ENCODE measurements at places on chromosomes 13 and 19.

GRCh38 chr13:114068656-114069318, 63.6 kb downstream of the RASA3 start:
- peak; percentile 90 for DNase-seq

GRCh38 chr13:29165840-29166239, 345.7 kb downstream of the MTUS2 start:
- DNase-seq = peak; percentile 25

DNA sequence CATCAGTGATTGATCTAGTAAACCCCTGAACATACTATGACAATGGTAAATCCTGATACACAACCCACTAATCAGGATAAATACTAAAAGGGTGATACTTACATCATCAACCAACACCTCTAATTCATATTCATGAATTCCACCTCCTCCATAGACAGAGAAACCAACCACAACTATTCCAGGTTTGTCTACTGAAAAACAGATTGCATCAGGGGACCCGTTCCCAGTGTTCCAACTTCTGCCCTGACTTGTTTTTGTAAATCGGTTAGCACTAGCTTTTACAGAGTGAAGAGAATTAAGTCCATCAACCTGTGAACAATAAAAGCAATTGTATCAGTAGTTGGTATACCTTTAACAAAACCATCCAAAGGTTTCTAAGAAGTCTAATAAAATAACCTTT, 149.2 kb downstream of the MYCBP2 start:
- no peak for DNase-seq

DNA sequence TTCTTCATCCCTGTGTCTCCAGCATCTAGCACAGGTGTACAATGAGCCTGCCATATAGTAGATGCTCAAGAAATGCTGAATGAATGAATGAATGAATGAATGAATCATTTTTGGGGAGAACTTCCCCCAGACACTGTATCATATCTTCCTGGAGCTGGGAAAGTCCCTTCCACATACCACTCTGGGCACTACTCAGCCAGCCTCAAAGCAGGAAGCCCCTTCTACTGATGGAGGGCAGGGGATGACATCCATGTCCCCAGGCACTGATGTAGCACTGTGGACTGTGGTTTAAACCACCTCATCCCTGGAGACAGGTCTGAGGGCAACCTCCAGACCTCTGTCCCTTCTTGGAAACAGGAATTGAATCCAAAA, 4.8 kb downstream of the GNA15 start:
- no peak for DNase-seq

- no peak for DNase-seq
Observed at GRCh38 chr13:102276404-102276803, 125.4 kb downstream of the FGF14 start.

DNA sequence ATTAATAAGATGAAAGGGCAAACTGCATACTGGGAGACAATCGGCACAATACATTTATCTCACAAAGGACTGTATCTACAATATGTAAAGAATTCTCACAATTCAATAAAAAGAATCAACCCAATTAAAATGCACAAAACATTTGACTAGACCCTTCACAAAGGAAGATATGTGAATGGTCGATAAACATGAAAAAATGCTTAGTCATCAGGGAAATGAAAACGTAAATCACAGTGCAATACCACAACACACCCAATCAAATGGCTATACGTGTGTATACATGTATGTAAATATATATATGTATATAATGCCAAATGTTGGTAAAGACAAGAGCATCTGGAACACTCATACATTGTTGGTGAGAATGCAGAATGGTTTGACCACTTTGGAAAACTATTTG, 21.9 kb upstream of the RFC3 start:
- no peak for DNase-seq

- peak; percentile 9 for DNase-seq
Observed at GRCh38 chr19:294946-295686, 3.9 kb upstream of the PLPP2 start.

- peak; percentile 71 for DNase-seq
Observed at GRCh38 chr19:48967346-48968178, 2.5 kb downstream of the FTL start.

DNA sequence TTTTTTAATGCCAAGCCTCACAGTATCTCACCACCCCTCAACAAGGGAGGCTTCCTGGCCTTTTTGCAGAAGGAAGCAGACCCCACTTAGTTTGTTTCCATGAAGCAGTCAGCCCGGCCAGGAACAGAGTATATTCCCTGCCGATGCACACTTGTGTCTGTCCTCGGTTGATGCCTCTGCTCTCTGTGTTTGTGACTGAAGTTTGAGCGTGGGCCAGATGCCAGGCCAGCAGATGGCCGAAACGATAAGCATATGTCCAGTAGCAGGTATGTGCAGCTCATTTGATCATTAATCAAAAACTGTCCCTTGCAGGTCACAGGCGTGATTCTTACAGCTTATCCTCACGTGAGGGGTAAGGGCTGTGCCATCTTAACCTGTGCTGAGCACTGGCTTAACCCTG, 144.0 kb downstream of the IRS2 start:
- DNase-seq = no peak

DNA sequence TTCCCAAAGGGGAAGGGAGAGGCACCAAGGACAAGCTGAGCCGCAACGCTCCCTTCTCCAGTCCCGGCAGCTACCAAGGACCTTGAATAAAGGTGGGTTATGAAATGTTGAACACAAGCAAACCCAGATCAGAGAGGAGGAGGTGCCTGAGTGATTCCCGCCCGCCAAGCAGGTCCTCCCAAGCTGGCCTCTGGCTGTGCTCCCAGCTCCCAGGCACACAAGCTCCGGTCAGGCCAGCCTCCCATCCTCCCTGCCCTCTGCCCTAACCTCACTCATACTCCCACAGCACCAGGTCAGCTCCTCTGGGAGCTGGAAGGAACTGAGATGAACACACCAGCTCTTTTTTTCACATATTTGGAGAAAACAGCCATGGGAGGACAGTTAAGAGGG, 3.7 kb downstream of the NAPA start:
- DNase-seq = no peak

- no peak for DNase-seq
Observed at GRCh38 chr19:42261763-42262162, 6.8 kb upstream of the ERF start.

DNA sequence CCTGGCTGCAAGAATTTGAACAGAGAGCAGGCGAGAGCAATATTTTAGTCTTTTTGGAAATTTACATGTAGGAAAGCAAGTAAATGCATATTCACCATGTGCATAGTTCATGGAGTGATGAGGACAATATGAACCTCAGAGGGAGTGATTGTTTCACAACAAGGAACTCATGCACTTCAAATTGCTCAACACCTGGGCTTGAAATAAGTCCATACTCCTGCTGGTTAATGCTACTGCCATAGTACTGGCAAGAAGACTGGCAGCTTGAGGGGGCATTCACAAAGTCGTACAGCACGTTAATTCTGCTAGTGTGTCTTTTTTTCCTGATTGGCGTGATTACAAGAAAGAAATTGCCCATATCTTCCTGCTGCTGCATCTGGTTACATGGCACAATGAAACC, 267.6 kb downstream of the PCDH17 start:
- no peak for DNase-seq

- DNase-seq = no peak
Observed at GRCh38 chr13:41220401-41220800, 26.0 kb upstream of the KBTBD7 start.

DNA sequence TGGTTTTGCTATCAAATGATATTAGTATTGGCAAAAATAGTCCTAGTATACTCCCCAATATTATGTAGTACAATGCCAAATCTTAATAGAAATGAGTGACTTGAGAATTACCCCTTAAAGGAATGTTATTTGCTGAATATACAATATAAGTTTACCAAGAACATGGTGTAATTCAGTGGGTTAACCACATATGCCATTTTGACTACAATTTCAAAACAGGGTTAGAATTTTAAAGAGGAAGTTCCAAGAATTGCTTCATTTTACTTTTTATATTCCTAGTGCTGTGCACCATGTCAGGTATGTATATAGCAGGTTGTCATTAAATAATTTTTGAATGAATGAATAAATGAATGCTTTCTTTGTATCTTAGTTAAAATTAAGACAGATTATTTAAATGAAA, 66.3 kb downstream of the LMO7 start:
- DNase-seq = no peak

GRCh38 chr19:51163257-51163656, 21.2 kb downstream of the SIGLEC7 start:
- no peak for DNase-seq

GRCh38 chr13:76874479-76874878, 11.7 kb downstream of the KCTD12 start:
- DNase-seq = no peak

DNA sequence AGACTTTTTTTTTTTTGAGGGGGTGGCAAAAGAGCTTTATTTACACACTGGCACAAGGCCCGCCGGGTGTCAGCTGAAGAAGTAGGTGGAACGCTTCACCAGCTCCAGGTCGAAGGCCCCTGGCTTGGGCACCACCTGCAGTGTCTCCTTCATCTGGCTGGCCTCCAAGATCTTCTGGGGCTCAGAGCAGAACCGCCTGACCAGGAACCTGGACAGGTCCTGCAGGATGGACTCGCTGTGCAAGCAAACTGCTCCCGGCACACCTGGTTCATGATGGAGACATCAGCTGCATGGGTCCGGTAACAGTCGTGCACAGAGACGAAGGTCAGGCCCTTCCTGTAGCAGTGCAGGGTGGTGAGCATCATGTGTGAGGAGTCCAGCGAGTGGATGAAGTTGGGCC, 4.4 kb upstream of the CYP4F2 start:
- no peak for DNase-seq

GRCh38 chr19:32498648-32499200, 82.3 kb upstream of the PDCD5 start:
- DNase-seq = no peak

DNA sequence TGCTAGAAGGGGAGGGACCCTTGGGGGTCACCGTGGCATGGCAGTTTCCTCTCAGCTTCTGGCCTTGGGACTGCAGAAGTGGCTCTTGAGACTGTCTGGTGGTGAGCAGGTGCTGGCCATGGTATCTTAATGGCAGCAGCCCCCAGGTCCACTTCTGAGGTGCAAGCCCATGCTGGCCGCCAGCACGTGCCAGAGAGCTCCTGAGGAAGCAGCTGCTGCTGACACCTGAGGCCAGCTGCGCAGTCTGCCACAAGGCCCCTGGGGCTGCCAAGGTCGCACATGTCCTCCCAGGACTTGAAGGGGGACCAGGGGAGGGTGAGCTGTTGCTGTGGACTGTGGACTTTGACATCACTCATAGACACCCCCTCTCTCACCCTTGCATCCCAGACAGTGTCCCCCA, 48.0 kb downstream of the NFIX start:
- no peak for DNase-seq

- no peak for DNase-seq
Observed at GRCh38 chr19:595326-596262, 5.9 kb downstream of the HCN2 start.

- DNase-seq = peak; percentile 76
Observed at GRCh38 chr13:109874484-109875454, 88.4 kb upstream of the IRS2 start.

DNA sequence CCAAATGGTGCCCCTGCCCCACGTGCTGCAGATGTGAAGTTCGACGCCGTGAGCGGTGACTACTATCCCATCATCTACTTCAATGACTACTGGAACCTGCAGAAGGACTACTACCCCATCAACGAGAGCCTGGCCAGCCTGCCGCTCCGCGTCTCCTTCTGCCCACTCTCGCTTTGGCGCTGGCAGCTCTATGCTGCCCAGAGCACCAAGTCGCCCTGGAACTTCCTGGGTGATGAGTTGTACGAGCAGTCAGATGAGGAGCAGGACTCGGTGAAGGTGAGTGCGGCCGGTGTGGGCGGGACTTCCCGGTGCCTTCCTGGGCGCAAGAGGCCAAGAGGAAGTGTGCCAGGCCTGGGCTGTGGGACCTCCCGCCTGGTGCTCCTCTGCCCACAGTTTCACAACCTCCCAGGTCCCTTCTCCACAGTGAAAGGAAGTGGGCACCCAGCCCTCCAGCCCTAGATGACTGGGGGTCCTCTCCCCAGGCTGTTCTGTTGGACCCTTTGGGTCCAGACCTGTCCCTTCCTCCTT, 14.1 kb upstream of the RELB start:
- no peak for DNase-seq

DNA sequence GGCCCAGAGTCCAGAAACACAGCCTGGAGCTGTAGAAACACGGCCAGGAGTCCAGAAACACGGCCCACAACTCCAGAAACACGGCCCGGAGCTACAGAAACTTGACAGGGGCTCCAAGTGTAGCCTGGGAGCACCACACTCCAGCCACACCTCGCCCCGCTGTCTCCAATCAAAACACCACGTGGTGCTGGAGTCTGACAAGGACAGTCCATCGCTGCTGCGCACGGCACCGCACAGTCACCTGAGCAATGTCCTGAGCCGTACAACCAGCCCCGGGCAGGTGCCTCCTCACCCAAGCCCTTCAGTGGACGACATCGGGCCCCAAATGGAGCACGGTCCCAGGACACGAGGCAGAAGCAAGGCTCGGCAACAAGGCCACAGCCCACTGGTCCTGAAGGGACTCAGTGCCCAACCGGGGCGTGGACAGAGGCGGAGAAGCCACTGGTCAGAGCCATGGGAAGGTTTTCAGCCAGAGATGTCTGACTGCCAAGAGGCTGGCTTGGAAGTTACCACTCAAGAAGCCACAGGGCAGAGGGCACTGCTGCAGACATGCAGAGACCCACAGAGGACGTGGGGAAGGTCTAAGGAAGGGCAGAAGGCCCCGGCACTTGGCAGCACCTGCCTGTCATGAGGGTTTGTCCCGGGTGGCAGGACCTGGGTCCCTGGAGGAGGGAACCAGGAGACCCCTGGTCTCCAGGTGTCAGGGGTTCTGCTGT, 19.7 kb upstream of the PLPP2 start:
- no peak for DNase-seq

DNA sequence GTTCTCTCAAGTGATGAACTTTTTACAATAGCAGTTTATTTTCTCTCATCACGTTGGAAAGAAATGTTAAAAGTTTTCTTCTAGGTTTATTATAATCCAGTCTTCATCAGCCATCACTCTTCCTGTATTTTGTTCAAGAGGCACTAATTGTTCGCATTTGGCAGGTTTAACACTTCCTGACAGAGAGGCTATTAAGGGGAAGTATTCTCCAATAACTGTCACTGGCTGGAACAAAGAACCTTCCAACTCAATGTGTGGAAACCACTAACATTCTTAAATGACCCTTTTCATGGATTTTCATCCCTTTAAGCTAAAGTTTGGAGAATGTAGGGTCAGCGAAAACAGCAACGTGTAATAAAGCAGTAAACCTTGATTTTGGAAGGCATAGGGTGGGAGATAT, 145.1 kb downstream of the PCCA start:
- no peak for DNase-seq

GRCh38 chr13:97310809-97311436, 88.8 kb downstream of the MBNL2 start:
- no peak for DNase-seq

- DNase-seq = no peak
Observed at GRCh38 chr13:45107539-45107938, 12.8 kb upstream of the GTF2F2 start.

GRCh38 chr19:41930322-41930722, 2.1 kb upstream of the ERFL start:
- no peak for DNase-seq

GRCh38 chr13:102018716-102019115, 383.1 kb downstream of the FGF14 start:
- no peak for DNase-seq
